ENCODE measurements at places on chromosomes 2 and 18. TPM values are rescaled to one million over a fixed set of nuclear protein-coding genes. Genes with fewer than 3 reads are reported as not detected.

The ACMSD gene
- total RNA-seq = not detected

GRCh38 chr2:160310118-160310828 is 110.2 kb upstream of the ITGB6 start:
- no peak for DNase-seq

DNA sequence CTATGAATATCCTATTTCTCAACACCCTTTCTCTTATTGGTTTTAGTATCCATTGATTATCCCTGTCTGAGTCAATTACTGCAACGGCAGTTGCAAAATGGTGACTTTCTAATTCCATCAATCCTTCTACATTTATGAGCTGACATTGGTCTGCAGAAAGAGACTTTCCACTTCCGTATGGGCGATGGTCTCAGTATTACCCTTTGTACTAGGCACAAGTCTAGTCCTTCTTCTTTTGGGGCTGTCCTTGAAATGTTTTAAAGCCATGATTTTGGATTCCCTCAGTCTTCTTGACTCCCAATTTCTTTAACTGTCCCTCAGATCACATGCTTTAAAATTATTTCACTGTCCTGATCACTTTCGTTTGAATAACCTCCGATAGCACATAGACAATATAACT is 32.7 kb upstream of the SOCS6 start:
- DNase-seq = no peak

GRCh38 chr2:71102981-71103681 is 26.9 kb downstream of the MCEE start:
- no peak for DNase-seq

- no peak for DNase-seq
Measured at GRCh38 chr2:147542351-147542750, 302.5 kb upstream of the ACVR2A start.

GRCh38 chr2:24049485-24050021 is at the start of gene FKBP1B:
TSS of gene FKBP1B (plus strand) at chr2:24049741. CDS start at chr2:24049850, 109 bp downstream.
- peak; percentile 48 for DNase-seq

Data from MG63 (cell line).